Naive thymus-derived CD8-positive, alpha-beta T cell (primary cell): ENCODE measurements at places on chromosomes 2 and 18. TPM values are rescaled to one million over a fixed set of nuclear protein-coding genes. Genes with fewer than 3 reads are reported as not detected.
A peak's percentile ranks its signal among the peaks of the same experiment; 100 is the strongest.

Gene SIX3
- not detected for polyA plus RNA-seq

Gene CHRNG
- not detected for polyA plus RNA-seq

Gene IL36RN
- polyA plus RNA-seq, result not detected

GRCh38 chr2:130755256-130756052, at the start of gene AMER3:
Gene AMER3 (plus strand): TSS chr2:130755540. CDS start chr2:130762073, 6,533 bp downstream.
- peaks cover 62% of the 10 kb centered on the region for H3K27me3 ChIP-seq
- peak within 1 kb of the TSS; percentile 56 for H3K4me3 ChIP-seq
- no peak for DNase-seq
- peaks cover 12% of the 10 kb centered on the region for H3K4me1 ChIP-seq

DNA sequence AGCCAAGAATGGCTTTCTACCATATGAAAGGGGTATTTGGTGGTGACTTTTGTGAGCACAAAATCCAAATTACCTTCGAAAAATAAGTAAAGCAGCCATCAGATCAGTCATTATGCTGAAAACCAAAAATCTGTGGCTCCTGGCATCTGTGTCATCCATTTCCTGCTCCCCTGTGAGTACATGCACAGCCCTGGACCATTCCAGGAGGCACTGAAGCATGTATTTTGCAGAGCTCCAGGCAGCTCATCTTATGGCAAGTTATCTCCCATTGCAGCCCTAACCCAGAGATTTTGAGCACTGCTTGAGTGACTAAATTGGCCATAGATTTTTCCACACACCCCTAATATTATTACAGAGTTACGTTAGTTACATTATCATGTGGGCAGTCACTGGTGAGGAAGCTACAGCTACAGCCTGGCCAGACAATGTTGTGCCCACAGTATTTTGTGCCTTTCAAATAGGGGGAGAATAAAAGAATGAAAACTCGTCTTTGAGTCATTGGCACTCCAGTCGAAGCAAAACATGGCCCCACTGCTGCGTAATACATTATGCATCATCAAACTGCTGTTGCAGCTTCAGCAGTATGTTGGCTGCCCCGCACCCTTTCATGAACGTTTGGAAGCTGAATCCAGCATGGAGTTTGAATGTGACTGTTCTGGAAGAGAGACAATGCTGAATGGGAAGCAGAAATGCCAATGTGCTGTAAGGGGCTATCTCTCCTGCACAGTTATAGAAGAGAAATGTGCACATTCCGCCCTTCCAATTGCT, 702.2 kb downstream of the RNF144A start:
- no peak for DNase-seq
- no peaks in the 10 kb centered on the region for H3K36me3 ChIP-seq
- no peak overlapping the region for H3K4me3 ChIP-seq
- no peaks in the 10 kb centered on the region for H3K27me3 ChIP-seq

DNA sequence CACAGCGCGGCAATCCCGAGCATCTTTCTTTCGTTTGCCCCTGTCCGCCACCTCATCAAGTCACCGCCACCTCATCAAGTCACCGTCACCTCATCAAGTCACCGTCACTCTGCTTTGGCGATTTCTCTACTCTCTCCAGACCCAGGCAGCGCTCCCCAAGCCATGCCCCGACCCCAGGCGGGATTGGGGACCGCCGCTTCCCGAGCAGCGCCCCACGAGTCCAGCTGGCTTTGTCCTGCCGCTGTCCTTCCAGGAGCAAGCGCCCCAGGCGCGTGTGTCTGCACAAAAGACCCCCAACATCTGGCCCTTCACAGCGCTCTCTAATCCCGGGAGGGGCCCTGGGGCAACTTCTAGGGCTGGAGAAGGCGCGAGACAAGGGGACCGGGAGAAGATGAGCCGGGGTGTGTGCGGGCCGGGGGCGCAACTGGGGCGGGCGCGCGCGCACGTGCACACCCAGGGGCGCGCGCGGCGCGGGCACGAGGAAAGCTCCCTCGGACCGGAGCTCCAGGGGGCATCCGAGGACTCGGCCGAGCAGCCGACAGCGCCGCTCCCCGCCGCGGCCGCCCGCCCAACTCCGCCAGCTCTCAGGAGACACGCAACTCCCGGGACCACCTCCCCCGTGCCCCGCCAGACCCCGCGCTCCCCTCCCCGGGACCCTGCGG, 633 bp upstream of the RNF152 start:
- no peaks in the 10 kb centered on the region for H3K36me3 ChIP-seq
- no peak for DNase-seq
- H3K27me3 ChIP-seq, result peaks cover 18% of the 10 kb centered on the region

DNA sequence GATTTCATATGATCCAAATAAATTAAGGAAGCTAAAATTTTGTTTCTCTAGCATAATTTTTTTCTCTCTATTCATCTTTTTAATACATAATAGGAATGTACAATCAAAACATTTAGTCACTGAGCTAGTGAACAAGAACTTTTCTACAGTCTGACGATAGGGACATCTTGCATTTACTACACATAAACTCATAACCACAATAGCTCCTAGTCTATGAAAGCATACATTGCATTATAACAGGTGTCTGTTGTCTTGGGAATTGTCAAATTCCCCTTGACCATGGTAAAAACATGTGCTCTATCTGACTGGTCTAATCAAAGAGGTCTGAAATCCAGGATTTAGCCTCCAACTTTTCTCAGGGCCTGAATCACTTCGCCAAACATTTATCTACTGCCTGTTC, 144.8 kb downstream of the FAM124B start:
- H3K27ac ChIP-seq, result no peak overlapping the region
- DNase-seq, result no peak
- no peak overlapping the region for H3K4me3 ChIP-seq
- no peaks in the 10 kb centered on the region for H3K36me3 ChIP-seq
- H3K4me1 ChIP-seq, result no peaks in the 10 kb centered on the region

DNA sequence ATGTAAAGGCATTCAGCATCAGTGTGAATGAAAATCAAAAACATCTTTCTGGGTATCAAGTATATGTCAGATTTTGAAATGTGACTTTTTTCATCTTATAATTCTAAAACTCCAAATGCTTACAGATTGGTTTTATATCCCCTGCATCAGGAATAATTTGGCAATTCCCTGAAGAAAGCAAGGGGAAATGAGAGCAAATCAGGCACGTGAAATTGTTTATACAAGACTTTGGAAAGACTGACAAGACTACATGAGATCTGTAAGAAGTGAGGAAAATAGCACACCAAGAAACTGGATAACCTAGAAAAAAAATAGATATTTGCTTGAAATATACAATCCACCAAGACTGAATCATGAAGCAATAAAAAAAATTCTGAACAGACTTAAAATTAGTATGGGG, 13.8 kb downstream of the COL6A3 start:
- H3K27ac ChIP-seq, result no peak overlapping the region
- H3K36me3 ChIP-seq, result peaks cover 4% of the 10 kb centered on the region
- H3K4me3 ChIP-seq, result no peak overlapping the region
- peaks cover 2% of the 10 kb centered on the region for H3K27me3 ChIP-seq

GRCh38 chr2:123692121-123692520, 333.0 kb upstream of the CNTNAP5 start:
- H3K27me3 ChIP-seq, result no peaks in the 10 kb centered on the region
- DNase-seq, result no peak
- no peak overlapping the region for H3K27ac ChIP-seq
- no peak overlapping the region for H3K4me3 ChIP-seq
- no peaks in the 10 kb centered on the region for H3K4me1 ChIP-seq
